Left lung (tissue), 14 donors: ENCODE measurements at places on chromosomes 3 and 15. TPM values are rescaled to one million over a fixed set of nuclear protein-coding genes. Genes with fewer than 3 reads are reported as not detected.

The CLDN16 gene
- 0.18 TPM for total RNA-seq

The CRABP1 gene
- not detected for total RNA-seq

The PLA2G4E gene
- total RNA-seq, result 1.2 TPM

The PDIA5 gene
- total RNA-seq, result 30.3 TPM

DNA sequence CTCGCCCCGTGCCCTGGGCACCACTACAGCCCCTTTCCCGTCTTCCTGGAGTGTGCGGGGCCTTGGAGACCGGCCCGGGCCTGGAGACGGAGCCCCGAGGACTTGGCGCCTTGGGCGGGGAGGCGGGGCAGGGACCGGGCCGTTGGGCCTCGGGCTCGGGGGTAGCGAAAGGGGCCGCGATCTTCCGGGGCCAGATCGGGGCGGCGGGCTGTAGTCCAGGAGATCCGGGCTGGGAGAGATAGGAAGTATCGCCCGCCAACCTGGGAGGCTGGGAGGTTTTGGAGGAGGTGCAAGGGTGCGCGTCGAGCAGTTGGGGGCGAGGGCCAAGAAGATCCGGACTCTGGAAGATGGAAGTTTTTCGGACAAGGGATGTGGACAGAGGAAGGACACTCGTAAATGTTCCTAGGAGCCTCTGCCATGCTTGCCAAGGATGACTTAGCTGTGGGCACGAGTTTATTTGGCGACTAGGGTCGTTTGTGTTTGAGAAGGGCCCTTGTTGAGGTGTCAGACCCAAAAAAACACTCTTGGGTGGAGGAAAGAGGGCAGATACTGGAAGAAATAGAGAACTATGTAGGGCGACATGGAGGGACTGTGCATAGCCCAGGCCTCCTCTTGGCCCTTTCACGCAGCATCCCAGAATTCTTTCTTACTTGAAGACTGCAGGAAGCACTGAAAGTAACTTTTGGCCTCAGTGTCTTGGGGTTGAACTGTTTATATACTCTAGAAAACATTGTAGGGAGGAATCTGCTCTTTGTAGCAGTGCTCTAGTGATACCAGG, 712 bp downstream of the RTF1 start:
- no peaks in the 10 kb centered on the region for H3K27me3 ChIP-seq
- no peaks in the 10 kb centered on the region for H3K36me3 ChIP-seq
- H3K4me3 ChIP-seq, result peak overlapping the region; percentile 96
- peak; percentile 33 for DNase-seq
- peak overlapping the region; percentile 83 for H3K27ac ChIP-seq
- H3K4me1 ChIP-seq, result peaks cover 16% of the 10 kb centered on the region

- H3K36me3 ChIP-seq, result no peaks in the 10 kb centered on the region
- no peaks in the 10 kb centered on the region for H3K4me1 ChIP-seq
- no peaks in the 10 kb centered on the region for H3K27me3 ChIP-seq
- no peak overlapping the region for H3K4me3 ChIP-seq
- no peak overlapping the region for H3K27ac ChIP-seq
- DNase-seq, result no peak
Observed at GRCh38 chr3:104909721-104910120, 457.0 kb upstream of the ALCAM start.

DNA sequence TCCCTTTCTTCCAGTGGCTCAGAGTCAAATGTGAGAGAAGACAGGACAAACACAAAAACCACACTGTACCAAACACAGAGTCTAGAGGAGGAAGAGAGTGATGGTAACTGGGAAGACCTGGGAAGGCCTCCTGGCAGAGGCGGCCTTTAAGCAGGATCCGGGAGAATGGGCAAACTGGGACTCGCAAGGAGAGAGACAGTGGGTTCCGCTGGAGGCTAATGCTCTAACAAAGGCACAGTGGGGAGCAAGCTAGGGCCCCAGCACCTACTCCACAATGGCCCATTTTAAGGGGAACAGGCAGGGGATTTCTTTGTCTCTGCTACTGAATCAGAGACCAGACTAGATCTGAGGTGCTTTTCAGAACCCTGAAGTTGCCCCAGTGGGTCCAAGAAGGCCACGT, 81.4 kb upstream of the HES1 start:
- H3K36me3 ChIP-seq, result no peaks in the 10 kb centered on the region
- H3K4me3 ChIP-seq, result no peak overlapping the region
- DNase-seq, result no peak
- no peak overlapping the region for H3K27ac ChIP-seq
- H3K27me3 ChIP-seq, result peaks cover 29% of the 10 kb centered on the region

GRCh38 chr15:34327906-34328305, 9.7 kb downstream of the SLC12A6 start:
- no peak for DNase-seq
- H3K36me3 ChIP-seq, result no peaks in the 10 kb centered on the region
- H3K4me1 ChIP-seq, result peaks cover 23% of the 10 kb centered on the region
- H3K27me3 ChIP-seq, result no peaks in the 10 kb centered on the region
- H3K4me3 ChIP-seq, result no peak overlapping the region

GRCh38 chr3:43755516-43756200, 64.9 kb downstream of the ABHD5 start:
- H3K27me3 ChIP-seq, result no peaks in the 10 kb centered on the region
- no peak overlapping the region for H3K4me3 ChIP-seq
- no peak overlapping the region for H3K27ac ChIP-seq
- H3K4me1 ChIP-seq, result no peaks in the 10 kb centered on the region

- H3K4me1 ChIP-seq, result no peaks in the 10 kb centered on the region
- H3K4me3 ChIP-seq, result no peak overlapping the region
- no peaks in the 10 kb centered on the region for H3K36me3 ChIP-seq
Observed at GRCh38 chr3:118228151-118228550, 806.5 kb downstream of the IGSF11 start.

DNA sequence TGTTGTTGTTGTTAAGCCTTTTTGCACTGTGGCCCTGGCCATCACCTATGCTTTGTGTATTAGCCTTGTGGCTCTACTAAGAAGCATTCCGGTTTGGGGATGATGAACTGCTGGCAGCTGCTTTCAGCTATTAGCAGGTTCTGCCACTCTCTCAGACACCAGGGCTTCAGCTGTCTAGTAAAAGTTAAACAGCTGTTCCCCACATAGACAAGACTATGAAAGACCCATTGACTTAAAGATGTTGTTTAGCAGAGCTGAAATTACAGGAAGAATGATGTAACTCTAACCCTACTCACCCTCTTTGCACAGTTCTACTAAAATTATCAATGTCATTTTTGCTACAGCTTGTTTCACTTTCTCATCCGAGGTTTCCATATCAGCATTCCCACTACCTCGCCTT, 131.2 kb upstream of the CGNL1 start:
- H3K27ac ChIP-seq, result no peak overlapping the region

DNA sequence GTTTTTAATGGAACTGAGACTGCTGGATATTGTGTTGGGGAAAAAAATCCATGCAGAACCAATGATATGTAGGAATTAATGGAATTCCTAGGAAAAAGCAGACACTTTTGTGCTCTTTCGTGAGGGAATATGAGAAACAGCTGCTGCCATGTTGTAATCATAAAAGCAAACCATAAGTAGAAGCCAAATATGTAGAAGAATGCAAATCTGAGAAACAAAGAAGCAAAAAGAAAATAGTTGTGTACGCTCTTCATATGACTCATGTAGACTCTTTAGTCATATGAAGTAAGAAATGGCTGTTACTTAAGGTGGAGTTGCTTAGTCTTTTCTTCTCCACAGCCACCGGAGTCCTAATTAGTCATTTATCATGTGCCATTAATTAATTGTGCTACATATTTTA, 298.6 kb upstream of the ZNF717 start:
- no peak overlapping the region for H3K4me3 ChIP-seq
- peak; percentile 8 for DNase-seq
- H3K27me3 ChIP-seq, result no peaks in the 10 kb centered on the region
- no peak overlapping the region for H3K27ac ChIP-seq
- H3K36me3 ChIP-seq, result no peaks in the 10 kb centered on the region

DNA sequence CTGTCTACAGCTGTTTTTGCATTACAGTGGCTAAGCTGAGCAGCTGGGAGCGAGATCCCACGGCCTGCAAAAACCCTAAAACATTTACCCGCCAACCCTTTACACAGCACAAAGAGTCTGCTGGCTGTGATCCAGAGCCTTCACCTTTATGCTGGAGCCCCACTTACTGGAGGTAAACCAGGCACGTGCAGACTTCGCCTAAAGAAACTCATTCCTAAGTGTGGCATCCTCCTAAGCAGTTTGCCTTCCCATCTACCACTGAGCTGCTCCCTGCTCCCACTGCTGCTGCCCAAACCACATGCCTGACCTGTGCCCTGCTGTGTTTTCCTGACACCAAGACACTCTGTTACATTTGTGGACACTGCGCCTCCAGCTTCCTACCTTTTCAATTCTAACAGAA, 53.0 kb downstream of the CHSY1 start:
- no peaks in the 10 kb centered on the region for H3K27me3 ChIP-seq
- H3K4me3 ChIP-seq, result no peak overlapping the region
- DNase-seq, result no peak
- peak overlapping the region; percentile 60 for H3K27ac ChIP-seq
- H3K4me1 ChIP-seq, result peaks cover 94% of the 10 kb centered on the region

GRCh38 chr3:170414202-170414663, 4.4 kb upstream of the CLDN11 start:
- H3K4me1 ChIP-seq, result peaks cover 11% of the 10 kb centered on the region
- H3K4me3 ChIP-seq, result no peak overlapping the region
- no peak overlapping the region for H3K27ac ChIP-seq
- DNase-seq, result no peak
- H3K36me3 ChIP-seq, result no peaks in the 10 kb centered on the region

DNA sequence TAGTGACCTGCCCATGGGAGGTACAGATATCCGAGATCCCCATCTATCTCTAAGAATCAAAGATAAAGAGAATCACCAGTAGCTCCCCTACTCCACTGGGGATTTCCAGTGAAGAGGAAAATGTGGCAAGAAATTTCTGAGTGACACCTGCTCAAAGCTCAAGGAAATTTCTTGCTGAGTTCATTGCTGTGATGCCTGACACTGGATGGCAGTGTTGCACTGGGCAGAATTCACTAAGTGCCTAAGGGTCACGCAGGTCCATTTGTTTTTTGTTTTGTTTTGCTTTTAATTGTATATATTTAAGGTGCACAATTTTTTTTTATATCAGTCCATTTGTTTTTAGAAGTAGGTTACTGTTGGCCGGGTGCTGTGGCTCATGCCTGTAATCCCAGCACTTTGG, 109.5 kb upstream of the KCNAB1 start:
- DNase-seq, result no peak
- peaks cover 7% of the 10 kb centered on the region for H3K27me3 ChIP-seq
- H3K27ac ChIP-seq, result no peak overlapping the region
- no peak overlapping the region for H3K4me3 ChIP-seq
- no peaks in the 10 kb centered on the region for H3K36me3 ChIP-seq
